Activated naive CD4-positive, alpha-beta T cell treated with anti-CD3 and anti-CD28 coated beads, Interleukin-2, amount 50 U/mL, for 16 hours (primary cell): ENCODE measurements at places on chromosomes 1 and 21.

- no peak for DNase-seq
Observed at GRCh38 chr1:241470908-241471590, 48.5 kb downstream of the FH start.

- DNase-seq: no peak
Observed at GRCh38 chr1:193143285-193143684, 21.5 kb downstream of the CDC73 start.

- DNase-seq: peak; percentile 5
Observed at GRCh38 chr1:109761227-109762038, 2.3 kb downstream of the EPS8L3 start.

GRCh38 chr1:214021321-214021720, 33.5 kb downstream of the PROX1 start:
- no peak for DNase-seq

GRCh38 chr1:86194491-86195034, 38.0 kb upstream of the COL24A1 start:
- no peak for DNase-seq

DNA sequence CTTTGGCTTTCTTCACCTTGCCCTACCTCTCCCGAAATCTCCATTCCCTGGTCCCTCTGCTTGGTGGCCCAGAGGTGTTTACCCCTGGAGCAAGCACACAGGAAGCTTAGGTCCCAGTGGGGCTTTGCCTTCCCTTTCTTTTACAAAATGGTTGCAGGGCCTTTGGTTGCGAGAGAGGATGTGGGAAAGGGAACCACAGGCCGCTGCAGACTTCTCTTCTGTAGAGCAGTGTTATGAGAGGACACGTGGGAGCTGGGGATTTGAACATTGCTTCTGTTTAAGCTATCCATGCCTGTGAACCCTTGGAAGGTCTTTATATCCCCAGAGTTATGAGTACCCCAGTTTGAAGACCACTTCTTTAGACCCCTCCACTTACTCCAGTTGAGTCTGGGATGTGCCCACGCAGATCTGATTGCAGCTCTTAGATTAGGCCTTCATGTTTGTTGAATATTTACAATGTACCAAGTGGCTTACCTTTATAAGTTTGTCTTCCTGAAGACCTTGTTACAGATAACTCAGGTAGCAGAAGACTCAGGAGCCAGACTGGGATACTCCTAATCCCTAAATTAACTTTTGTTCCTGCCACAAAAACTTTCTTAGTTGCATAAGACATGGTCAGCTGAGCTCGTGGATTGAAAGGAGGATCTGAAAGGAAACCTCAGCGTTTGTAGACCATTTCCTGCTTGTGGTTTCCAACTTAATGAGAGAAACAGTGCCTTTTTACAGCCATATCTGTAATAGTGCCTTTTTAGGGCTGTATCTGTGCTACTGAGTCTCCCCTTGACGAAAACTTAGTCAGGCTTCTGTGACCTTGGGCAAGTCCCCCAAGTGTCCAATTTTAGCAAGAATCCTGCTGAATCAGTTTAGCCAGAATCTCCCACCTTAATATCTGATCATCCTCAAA, 21.9 kb upstream of the IVNS1ABP start:
- no peak for DNase-seq

DNA sequence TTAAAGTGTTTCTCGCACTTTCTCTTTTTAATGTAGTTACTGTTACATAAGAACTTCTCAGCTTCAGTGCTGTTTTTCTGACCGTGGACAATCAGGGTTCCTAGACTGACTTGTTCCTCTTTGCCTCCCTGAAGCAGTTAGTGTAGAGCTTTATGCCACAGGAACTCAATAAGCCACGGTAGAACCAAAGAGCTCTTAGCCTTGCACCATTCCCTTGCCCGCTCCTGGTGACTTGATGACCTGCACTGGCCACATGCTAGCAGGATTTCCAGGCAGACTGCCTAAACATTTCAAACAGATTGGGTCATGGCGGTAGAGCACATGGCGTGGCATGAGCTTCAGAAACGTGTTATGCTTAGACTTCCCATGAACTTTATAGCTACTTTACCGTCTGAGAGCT, 18.8 kb upstream of the FASLG start:
- no peak for DNase-seq

- DNase-seq: peak; percentile 28
Observed at GRCh38 chr1:10495952-10496351, 21.2 kb downstream of the PEX14 start.

GRCh38 chr1:246622035-246622652, 55.9 kb downstream of the CNST start:
- no peak for DNase-seq

- DNase-seq: no peak
Observed at GRCh38 chr1:17561247-17561548, 21.7 kb downstream of the ARHGEF10L start.

DNA sequence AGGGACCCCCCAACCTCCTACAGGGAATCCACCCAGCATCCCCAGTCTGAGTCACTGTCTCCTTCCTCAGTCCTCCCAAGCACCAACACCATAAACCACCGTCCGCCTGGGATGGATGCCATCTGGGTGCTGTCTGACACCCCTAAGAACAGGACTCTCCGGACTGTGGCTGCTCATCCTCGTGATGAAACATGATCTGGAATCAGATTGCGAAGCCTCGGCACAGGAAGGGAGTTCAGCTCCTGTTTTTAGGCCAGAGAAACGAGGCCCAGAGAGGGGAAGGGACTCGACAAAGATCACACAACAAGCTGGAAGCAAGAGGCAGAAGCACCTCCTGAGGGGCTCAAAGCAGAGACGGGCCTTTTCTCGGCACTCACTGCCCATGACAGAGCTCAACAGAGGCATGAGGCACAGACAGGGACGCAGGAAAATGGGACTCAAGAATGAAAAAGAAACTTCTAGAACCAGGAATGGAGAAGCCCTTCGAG, 8.4 kb downstream of the KCNN3 start:
- no peak for DNase-seq

DNA sequence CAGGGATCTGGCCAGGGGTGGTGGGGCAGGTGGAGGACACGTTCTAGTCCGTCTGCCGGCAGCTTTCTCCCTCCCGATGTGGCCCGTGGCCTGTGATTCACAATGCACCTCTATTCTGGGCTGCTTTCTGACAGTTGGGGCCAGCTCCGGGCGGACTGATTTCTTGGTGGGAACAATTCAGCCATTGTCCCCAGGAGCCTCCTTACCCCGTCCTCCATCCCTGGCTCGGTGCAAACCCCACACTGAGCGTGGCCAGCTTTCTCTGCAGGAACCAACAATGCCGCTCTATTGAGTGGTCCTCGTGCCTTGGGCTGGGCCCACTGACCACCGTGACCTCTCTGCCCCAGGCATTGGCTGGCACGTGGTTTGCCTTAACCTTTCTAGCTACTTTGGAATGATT, 29.7 kb downstream of the PADI2 start:
- DNase-seq: no peak

DNA sequence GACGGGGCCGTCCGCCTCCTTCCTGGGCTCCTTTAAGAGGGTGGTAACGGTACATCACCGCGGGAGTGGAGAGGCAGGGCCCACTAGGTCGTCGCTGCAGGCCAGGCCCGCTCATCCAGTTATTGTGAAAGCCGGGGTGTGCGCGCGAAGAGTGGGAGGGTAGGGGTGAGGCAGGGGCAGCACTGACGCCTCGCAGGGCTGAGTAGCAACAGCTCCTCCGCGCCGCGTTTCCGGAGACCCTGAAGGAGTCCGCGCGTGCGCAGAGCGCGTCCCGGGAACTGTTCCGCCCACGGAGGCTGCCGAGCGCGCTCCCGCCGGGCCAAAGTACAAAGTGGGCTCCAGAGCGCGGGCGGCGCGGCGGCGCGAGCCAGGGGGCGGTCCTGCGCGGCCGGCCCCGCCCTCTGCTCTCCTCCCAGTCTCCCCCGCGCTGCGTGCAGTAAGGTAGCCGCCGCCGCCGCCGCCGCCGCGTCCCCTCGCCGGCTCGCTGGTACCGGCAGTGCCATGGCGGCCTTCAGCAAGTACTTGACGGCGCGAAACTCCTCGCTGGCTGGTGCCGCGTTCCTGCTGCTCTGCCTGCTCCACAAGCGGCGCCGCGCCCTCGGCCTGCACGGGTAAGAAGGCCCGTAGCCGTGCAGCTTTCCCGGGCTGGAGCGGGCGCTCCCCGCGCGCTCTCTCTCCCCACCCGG, at the start of gene ABCD3:
ABCD3 (plus strand) TSS at position 412 of the 686 bp plus-strand sequence; CDS start at position 502, 90 bp downstream.
- DNase-seq: peak; percentile 97

- DNase-seq: no peak
Observed at GRCh38 chr21:28818663-28819278, 173.9 kb downstream of the LTN1 start.

DNA sequence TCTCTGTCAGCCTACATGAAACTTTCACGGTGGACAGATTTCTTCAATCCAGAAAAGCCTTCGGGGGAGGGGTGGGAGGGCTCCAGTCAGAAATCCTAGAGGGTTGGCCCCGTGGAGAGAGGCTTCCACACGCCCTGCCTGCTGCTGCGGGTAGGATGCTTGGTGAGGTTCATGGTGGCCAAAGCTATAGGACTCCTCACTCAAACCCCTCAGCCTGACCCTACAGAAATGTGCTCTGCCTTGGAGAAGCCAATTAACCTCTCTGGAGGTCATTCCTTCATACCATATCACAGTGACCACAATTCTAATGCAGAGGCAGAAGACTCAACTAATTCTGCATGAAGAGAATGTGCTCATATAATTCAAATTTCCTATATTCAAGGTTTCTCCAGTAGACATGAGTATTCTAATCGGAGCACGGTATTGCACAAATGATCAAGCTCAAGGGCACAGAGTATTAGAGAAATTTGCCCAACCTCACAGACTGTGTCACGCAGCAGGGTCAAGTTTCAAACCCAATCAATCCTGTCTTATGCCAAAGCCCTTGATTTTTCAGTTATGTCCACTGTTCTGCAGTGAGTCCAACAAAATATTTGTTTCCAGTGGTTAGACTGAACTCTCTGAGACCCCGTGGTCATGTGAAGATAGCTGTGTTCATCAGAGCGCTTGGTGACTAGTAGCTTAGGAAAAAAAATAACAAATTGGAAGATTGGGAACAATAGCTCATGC, 104.8 kb downstream of the TOMM20 start:
- DNase-seq: no peak

DNA sequence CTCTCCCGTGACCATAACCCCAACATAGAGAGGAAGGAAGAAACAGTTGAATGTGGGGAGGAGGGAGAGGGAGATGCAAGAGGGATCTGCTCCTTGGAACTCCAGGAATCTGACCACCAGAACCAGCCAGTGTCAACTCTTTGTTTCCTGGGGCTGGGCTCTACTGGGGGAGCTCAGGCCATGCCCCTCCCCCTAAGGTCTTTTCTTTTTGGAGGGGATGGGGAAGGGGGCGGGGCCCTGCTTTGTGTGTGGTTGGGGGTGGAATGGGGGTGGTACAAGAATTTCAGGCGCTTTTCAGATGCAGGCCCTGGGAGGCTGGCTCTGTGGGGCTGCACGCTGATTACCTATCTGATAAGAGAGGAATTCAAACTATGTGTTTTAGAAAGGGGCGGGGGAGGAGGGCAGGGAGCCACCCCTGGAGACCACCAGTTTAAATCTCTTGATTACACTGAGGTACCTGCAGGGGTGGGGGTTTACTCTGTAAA, 8.3 kb downstream of the LIN28A start:
- DNase-seq: no peak

- DNase-seq: no peak
Observed at GRCh38 chr21:46054451-46054881, 43.4 kb upstream of the COL6A2 start.

- DNase-seq: no peak
Observed at GRCh38 chr1:25716320-25716719, 83.7 kb upstream of the SELENON start.

GRCh38 chr1:19360843-19361610, 48.9 kb downstream of the SLC66A1 start:
- no peak for DNase-seq

DNA sequence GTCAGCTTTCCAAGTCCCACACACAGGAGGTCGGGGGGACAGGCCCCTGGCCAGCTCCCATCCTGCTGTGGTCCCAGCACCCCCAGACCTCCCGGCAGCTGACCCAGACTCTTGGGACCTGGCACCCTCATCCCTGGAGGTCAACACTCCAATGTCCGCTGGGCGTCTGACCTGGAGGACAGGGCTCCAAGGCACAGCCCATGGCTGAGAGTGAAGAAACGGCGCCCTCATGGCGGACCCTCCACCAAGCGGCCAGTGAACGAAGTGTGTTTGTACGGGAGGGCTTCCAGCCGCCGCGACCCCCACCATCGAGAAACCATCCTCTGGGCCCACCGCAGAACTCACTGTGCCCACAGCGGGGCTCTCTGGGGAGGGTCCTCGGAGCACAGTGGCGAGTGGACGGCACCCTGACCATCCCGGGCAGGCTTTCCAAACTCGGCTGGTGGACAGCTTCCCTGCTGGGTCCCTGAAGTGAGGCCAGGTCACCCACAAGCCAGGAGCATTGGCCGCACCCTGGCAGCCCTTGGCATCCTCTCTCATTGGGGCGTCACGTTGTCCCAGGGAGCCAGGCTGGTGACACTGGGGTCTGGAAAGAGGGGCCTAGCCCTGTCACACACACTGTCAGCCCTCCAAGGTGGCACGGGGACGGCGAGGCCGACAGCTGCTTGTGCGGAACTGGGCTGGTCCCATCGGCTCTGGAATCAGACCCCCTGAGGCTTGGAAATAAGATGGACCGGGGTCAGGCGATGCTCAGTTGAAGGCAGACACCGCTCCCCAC, 47.8 kb upstream of the COL6A2 start:
- DNase-seq: no peak

DNA sequence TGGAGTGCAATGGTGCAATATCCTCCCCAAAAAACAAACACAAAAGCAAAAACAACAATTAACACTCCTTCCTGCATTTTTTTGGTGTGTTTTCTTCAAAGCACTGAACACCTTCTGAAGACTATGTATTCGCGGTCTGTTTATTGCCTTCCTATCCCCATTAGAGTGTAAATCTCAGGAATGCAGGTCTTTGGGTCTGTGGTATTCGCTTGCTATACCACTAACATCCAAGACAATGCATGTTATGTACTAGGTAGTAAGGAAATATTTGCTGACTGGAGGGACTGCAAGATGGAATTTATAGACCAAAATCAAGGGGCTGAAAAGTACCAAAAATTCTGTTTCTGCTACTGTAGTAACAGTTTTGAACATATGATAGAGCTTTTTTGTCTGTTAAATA, 299.4 kb downstream of the RYR2 start:
- DNase-seq: no peak

DNA sequence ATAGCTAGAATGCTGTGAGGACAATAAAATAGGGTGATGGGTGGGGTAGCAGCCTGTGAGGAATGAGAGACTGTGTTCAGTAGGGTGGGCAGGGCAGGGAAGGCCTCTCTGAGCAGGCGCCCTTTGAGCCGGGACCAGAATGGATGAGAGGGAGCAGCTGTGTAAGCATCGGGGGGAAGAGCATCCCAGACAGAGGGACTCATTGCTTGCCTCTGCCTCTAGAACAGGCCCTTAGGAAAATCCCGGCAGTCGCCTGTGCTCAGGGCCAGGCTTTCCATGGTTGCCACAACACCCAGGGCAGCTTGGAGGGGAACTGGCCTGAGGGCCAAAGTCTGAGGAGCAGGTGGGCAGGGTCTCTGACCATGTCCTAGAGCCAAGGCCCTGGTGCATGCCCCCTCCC, 774 bp downstream of the SLC2A7 start:
- DNase-seq: no peak
